ENCODE measurements at places on chromosomes 7 and 10. TPM values are rescaled to one million over a fixed set of nuclear protein-coding genes. Genes with fewer than 3 reads are reported as not detected.

- no peak for DNase-seq
Measured at GRCh38 chr7:33773053-33773452, 132.3 kb upstream of the BMPER start.

- no peak for DNase-seq
Measured at GRCh38 chr7:147700702-147701101, 889.9 kb upstream of the C7orf33 start.

DNA sequence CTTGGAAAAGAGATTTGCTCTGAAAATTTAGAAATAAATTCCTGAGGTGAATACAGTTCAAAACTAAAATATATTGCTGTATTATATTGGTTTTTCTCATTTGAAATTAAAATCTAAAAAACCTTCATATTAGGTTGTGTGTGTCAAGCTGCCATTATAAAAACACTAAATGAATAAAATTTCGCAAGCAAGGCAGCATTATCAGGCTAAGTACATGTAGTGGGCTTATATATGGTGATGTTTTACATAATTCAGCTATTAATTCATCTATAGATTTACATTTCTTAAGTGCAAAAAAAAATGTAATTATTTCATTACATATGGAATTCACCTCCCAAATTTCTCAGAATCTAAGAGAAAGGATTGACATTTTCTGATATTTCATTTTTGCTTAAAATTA, 5.3 kb downstream of the MEOX2 start:
- no peak for DNase-seq

- DNase-seq: no peak
Measured at GRCh38 chr10:97961945-97962344, 68.5 kb downstream of the CRTAC1 start.

DNA sequence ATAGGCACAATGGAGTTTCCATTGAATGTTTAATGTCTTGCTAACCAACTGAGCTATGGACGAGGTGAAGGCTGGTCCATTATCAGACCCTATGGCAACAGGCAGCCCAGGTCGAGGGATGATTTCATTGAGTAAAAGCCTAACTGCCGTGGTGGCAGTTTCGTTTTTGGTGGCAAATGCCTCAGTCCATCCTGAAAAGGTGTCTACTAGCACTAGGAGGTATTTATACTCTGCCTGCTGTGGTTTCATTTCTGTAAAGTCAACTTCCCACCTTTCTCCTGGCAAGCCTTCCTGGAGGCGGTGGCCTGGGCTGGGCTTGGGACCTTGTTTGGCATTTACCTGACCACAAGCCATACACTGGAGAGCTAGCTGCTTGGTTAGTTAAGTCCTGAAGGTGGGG, 75.8 kb downstream of the PRR15 start:
- no peak for DNase-seq

- no peak for DNase-seq
Measured at GRCh38 chr7:22049766-22050500, 104.2 kb upstream of the CDCA7L start.

GRCh38 chr10:47414227-47414592, 30.1 kb upstream of the ZNF488 start:
- DNase-seq: no peak

DNA sequence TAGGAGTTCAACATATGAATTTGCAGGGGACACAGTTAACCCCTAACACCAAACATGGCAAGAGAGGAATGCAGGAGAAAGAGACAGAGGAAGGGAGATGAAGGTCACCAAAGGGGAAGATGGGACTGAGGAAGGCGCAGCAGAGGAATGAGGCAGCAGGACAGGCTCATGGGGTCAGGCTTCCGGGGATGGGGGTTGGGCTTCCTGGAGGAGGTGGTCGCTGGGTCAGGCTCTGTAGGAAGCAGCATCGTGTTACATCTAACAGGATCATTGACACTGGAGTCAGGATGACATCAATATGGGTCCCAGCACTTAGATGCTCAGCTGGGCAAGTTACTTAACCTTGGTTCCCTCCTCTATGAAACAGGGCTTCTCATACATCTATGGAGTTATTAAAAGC, 113.2 kb downstream of the NPTX2 start:
- no peak for DNase-seq

GRCh38 chr7:18656362-18656761, 160.8 kb downstream of the HDAC9 start:
- DNase-seq: no peak

DNA sequence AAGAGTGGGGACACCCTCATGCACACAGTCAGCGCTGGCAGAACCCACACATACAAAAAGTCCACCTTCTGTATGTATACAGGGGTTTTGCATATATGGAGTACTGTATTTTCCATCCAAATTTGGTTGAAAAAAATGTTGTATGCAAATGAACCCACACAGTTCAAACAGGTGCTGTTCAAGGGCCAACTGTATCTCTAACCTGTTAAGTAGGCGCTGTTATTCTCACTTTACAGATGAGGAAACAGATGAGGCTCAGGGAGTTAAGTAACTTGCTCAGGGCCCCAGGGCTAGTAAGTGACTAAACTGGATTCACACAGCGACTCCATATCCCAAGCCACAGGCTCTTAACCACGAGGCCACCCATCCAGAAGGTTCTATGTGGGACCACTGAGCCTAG, 69.9 kb downstream of the C10orf105 start:
- DNase-seq: no peak

GRCh38 chr7:80216996-80217842, 82.6 kb downstream of the GNAI1 start:
- DNase-seq: peak; percentile 40

DNA sequence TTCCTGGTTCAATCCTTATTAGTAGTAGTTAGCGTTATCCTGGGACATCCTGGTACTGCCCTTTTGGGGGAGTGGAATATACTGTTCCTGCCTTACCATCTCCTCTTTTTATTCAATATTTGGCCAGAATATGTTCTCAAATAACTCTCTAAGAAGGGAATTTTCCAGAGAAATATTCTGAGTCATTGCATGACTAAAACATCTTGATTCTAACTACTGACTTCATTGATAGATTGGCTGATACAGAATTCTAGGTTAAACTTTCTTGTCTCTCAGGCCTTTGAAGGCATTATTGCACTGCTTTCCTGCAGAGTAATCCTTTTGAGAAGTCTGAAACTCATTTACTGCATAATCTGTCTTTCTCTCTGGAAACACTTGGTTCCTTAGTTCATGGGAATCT, 275.5 kb upstream of the DGKB start:
- DNase-seq: no peak

DNA sequence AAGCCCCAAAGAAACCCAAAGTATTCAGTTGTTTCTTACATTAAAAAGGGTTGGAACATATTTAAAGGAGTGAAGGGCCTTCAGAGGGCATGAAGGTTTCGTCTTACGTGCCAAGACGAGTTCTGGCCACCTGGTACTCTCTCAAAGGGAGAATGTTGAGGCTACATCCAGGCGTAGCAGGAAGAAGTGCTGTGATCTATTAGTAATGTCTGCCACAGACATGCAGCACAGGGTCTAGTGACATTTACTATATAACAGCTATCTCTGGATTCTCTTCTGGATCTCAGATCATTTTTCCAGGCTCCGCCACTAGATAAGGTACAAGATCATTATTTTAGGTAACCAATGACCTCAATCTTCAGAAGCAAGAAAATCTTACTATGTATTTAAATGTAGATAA, 76.5 kb upstream of the ARID5B start:
- no peak for DNase-seq

DNA sequence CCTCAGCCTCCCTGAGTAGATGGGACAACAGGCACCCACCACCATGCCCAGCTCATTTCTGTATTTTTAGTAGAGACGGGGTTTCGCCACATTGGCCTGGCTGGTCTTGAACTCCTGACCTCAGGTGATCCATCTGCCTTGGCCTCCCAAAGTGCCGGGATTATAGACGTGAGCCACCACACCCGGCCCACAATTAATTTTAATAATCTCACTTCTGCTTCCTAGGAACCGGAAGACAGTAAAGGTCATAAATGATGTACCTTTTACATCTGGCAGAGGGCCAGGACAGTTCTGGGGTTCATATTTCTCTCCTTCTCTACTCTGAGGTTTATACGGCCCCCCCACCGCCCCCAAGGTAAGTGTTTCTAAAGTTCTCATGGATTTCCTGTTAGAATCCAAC, 31.2 kb upstream of the AOAH start:
- no peak for DNase-seq

DNA sequence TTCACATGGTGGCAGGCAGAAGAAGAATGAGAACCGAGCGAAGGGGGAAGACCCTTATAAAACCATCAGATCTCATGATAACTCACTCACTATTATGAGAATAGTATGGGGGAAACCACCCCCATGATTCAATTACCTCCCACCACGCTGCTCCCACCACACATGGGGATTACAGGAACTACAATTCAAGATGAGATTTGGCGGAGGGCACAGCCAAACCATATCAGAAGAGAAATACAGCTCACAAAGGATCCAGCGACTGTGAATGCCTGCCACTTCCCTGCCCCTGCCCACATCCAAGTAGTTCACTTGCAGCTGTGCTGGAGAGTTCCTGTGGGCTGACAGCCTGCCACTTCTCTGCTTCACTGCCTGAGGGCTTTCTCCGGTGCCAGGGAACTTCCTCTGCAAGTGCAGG, 148.7 kb downstream of the C7orf25 start:
- no peak for DNase-seq

- no peak for DNase-seq
Measured at GRCh38 chr7:84324136-84324630, 129.6 kb upstream of the SEMA3A start.

DNA sequence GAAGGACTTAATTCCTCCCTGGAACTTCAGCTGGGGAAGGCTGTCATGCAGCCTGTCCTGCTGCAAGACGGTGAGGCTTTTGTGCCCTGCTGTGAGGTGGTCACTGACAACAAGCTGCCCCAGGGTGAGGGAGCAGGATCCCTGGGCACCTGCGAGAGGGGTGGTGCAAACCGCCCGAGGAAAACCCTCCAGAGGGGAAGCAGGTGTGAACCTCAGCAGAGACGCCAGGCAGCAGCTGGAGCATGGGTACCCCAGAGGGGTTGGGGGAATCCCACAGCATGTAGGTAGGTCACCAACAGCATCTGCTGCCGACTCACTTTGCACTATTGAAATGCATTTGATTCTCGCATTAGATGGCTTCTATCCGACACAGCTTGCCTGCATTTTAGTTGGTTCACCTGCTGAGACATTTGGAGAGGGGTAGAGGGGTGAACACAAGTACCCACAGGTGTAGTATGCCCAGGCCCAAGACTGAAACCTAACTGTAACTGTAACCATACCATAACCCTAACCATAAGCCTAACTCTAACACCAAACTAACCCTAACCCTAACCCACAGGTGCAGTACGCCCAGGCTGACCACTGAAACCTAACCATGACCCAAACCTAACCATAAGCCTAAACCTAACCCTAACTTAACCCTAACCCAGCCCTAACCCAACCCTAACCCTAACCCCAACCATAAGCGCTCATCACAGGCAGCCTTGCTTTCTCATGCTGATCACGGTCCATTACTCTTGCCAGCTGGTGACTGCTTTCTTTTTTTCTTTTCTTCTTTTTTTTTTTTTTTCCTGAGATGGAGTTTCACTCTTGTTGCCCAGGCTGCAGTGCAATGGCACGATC, 85.9 kb downstream of the ELFN1 start:
- DNase-seq: no peak

DNA sequence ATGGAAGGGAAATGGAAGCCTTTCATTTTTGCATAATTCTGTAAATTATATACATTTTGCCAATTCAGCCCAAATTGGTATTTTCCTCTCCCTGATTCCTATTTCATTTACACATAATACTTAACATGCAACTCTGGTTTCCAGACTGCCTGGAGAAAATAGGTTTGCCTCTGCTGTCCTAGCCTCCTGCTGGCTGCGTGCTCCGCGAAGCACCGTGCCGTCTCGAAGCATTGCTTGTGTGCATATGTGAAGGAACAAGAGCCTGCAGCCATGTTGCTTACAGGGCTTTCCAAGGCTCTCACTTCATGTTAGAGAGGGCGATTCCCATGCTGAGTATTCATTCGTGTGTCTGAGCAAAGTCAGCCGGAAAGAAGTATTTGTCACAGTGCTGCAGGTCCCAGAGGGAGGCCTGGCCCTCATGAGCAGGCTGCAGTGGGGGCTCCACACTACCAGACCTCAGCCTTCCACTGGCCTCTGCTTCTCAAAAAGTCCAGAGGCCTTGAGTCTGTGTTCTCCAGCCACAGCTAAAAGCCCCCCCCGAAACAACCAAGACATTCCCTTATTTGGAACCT, 66.5 kb downstream of the CLRN3 start:
- no peak for DNase-seq

- DNase-seq: no peak
Measured at GRCh38 chr7:72307566-72307965, 104.6 kb downstream of the CALN1 start.

DNA sequence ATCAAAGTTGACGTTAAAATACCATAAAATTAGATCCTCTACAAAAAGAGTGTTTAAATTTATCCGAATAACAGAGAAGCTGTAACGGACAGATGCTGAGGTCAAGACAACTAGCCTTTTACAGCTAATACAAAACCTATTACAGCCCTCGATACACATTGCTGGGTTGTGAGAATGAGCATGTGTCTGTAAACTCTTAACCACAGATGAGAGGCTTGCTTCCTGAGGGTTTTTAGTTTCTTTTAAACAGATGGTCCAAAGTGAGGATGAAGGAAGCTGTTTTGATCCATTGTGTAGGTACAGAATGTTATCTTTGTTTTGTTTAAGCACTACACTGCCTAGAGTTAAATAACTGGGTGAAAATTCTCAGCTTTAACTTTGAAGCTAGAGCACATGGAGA, 578.2 kb downstream of the PARD3 start:
- DNase-seq: no peak

- no peak for DNase-seq
Measured at GRCh38 chr7:4713183-4713784, 31.2 kb downstream of the FOXK1 start.

GRCh38 chr10:33721509-33721908, 387.0 kb upstream of the NRP1 start:
- DNase-seq: no peak

- DNase-seq: no peak
Measured at GRCh38 chr7:105354383-105354782, 34.3 kb downstream of the SRPK2 start.

GRCh38 chr7:69885431-69885830, 287.2 kb downstream of the AUTS2 start:
- no peak for DNase-seq

- DNase-seq: no peak
Measured at GRCh38 chr7:1567049-1567771, 2.6 kb downstream of the PSMG3 start.

THSD7A gene
- not detected for polyA plus RNA-seq

TMEM236 gene
- not detected for polyA plus RNA-seq

CHST15 gene
- not detected for polyA plus RNA-seq

LIMK1 gene
- polyA plus RNA-seq: 4.8 TPM

PHYHIPL gene
- not detected for polyA plus RNA-seq

KIF11 gene
- 0.42 TPM for polyA plus RNA-seq

CABCOCO1 gene
- not detected for polyA plus RNA-seq

TEX36 gene
- not detected for polyA plus RNA-seq

CALHM3 gene
- not detected for polyA plus RNA-seq

EGFR gene
- polyA plus RNA-seq: not detected

ADCY1 gene
- 0.02 TPM for polyA plus RNA-seq
